ENCODE measurements at places on chromosomes 5 and 9.
A peak's percentile ranks its signal among the peaks of the same experiment; 100 is the strongest.

DNA sequence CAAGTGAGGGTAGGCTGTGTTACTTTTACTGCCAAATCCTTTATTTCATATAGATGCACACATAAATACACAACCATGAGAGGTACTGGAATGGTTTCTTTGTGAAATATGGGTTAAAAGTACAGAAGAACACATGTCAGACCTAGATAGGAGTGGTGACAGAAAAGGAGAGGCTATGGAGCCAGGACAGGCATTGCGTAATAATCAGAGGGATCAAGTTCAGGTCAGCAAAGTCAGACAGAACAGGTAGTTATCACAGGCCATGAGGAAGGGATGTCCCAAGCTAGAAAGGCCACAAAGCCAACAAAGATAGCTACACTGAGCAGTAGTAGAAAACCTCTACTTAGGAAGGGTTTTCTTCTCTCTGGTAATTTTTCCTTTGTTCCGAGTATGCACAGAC lies 272.6 kb downstream of the KCNN2 start:
- DNase-seq: no peak

- no peak for DNase-seq
Observed at GRCh38 chr9:121556580-121556979, 56.9 kb upstream of the GGTA1 start.

- no peak for DNase-seq
Observed at GRCh38 chr5:73280821-73281746, 108.1 kb downstream of the TMEM174 start.

DNA sequence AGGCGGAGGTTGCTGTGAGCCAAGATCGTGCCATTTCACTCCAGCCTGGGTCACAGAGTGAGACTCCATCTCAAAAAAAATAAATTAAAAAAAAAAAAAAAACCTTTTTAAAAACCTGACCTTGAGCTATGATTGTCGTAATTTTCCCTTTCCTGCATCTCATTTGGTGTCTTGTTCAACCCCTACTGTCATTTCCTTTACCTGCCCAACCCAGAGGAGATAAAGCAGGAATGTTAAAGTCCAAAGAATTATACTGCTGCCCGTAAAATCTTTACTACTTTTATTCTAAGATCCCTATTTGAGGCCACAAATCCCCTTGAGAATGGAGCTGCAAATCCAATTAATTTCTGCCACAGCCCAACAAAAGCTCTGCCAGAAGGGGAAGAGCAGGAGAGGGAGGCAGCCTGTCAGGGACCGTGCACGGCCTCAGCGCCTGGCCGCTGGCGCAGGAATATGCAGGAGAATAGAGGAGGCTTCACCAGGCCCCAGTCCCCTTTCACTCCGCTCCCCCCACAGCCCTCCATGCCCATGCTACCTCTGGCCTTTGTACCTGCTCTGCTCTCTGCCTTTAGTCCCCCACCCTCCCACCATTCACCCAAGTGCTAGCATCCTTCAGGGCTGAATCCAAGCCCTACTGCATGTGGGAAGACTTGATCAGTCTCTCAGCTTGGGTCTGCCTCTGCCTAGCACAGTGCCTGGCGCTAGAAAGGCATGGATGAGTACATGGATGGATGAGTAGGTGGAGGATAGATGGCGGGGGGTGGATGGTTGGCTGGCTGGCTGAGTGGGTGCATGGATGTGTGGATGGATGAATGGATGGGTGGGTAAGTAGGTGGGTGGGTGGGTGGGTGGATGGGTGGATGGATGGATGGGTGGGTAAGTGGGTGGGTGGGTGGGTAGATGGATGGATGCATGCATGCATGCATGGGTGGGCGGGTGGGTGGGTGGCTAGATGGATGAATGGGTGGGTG lies 99.8 kb upstream of the SARDH start:
- no peak for DNase-seq

GRCh38 chr9:129594632-129595031 lies 26.3 kb downstream of the C9orf50 start:
- no peak for DNase-seq

GRCh38 chr5:159933531-159934485 lies 17.5 kb downstream of the ADRA1B start:
- DNase-seq: no peak

DNA sequence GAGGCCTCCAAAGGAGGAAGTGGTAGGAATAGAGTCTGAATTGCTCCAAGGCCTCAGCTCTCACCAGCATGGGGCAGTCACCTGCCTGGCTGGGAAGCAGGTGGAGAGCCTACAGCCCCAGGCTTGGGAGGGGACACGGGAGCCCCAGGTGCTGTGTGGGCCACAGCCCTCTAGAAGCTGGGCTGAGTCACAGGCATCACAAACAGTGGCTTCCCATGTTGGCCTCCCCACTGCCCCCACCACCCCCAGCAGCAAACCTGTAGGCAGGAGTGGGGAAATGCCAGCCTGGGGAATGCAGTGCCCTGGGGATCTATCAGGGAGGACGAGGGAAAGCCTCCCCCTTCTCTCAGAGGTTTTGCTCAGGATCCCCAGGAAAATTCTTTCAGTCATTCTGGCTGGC lies 309.6 kb downstream of the SLIT3 start:
- DNase-seq: no peak

DNA sequence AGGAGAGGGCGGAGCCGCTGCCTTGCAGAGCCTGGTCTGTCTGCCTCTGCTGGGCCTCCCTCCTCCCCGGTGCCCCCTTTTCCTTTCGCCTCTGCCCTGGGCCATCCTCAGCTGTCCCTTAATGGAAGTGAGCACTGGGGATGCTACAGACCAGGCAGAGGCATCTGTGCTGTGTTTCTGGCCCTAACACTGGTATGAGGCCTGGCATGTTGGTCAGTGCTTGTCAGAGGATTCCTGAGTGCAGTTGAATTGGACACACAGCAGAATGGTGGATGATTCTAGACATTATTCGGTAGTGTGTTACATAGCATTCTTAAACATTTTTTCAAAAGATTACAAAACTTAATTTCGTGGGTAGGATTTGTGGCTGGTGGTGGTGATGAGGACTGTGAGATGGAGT lies 88.6 kb downstream of the EHMT1 start:
- DNase-seq: no peak

- DNase-seq: no peak
Observed at GRCh38 chr5:329768-330167, 8.3 kb downstream of the AHRR start.

- no peak for DNase-seq
Observed at GRCh38 chr9:86753836-86754235, 193.5 kb downstream of the GAS1 start.

- DNase-seq: no peak
Observed at GRCh38 chr5:149782018-149782894, 52.1 kb downstream of the PPARGC1B start.

DNA sequence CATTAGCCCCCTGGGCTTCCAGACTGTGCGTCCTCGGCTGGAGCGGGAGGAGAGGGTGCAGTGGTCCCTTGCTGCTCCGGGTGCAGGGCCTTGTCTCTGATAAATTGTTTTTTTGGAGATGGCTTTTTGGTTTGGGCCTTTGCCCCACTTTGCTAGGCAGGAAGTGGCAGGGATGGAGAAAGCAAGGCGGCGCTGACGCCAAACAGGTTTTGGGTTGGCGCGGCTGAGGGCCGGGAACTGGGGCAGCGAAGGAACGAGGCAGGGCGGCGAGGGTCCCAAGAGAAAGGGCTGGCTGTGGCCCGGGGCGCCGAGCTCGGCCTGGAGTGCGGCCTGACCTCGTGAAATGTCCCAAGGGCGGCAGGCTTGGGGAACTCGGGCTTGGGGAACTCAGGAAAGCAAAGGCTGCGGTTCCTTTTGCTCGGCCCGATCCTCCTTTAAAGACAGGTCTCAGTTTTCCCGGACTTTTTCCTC lies 4.1 kb downstream of the LHX2 start:
- no peak for DNase-seq

DNA sequence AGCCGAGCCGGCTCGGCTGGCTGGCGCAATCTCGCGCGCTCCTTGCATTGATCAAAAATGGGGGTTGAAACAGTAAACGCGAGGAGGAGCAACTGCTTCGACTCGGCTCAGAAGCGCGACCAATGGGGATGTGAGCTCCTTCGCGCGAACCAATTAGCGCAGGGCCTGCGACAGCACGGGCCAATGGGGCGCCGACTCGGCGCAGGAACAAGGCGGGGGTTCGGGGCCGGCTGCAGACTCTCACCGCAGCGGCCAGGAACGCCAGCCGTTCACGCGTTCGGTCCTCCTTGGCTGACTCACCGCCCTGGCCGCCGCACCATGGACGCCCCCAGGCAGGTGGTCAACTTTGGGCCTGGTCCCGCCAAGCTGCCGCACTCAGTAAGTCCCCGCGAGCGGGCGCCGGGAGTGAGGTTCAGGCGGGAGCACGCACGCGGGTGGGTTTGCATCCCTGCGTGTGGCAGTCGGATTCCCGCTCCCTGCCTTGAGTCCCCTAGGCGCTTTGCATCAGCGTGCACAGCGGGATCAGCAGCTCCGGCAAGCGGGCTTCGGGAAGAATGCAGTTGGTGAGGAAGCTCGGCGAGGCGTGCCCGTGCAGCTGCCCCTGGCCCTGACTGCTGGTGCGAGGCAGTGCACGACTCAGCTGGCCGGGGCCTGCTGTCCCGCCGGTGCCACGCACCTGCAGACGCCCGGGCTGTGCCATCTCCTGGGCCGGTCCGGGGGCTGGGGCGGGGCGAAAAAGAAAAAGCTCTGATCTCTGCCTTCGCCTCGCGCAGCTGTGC lies at the start of gene PSAT1:
Gene PSAT1 (plus strand): TSS at position 233 of the 779 bp plus-strand sequence. CDS start 86 bp downstream, at position 319.
- peak; percentile 98 for DNase-seq

DNA sequence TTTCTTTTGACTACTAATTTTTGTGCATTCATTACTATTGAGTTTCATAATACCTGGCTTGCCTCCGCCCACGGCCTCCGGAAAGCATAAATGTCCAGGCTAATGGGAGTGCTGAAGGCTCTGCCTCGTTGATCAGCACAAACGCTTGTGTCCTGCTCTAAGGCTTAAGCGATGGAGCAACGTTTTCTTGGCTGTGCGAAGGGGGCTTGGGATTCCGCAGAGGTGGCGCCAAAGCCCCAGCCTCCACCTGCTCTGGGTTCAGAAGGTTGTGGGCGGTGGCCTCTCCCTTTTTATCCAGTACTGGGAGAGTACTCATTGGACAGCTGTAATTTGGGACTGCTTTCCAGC lies 19.7 kb downstream of the ANXA2R start:
- DNase-seq: peak; percentile 29

DNA sequence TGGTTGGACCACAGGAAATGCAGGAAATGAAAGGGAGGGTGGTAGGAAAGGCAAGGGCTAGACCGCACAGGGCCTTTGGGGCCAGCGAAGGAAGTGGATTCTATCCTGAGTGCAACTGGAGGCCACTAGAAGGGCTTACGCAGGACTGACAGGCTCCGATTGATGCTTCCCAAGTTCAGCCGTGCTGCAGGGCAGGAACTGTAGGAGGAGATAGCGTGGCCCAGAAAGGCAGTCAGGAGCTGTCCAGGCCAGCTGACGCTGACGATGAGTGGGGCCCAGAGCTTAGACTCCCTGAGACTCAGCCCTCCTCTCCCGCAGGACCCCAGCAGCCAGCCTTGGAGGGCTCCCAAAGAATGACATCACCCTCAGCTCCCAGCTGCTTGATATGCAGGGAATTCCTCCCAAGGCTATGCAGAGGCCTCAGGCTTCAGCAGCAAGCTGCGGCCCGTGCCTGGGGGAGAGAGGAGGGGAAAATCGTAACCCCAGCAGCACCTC lies 48.8 kb downstream of the KCNIP1 start:
- DNase-seq: no peak

GRCh38 chr5:161150441-161150988 lies 298.5 kb upstream of the ATP10B start:
- DNase-seq: no peak

DNA sequence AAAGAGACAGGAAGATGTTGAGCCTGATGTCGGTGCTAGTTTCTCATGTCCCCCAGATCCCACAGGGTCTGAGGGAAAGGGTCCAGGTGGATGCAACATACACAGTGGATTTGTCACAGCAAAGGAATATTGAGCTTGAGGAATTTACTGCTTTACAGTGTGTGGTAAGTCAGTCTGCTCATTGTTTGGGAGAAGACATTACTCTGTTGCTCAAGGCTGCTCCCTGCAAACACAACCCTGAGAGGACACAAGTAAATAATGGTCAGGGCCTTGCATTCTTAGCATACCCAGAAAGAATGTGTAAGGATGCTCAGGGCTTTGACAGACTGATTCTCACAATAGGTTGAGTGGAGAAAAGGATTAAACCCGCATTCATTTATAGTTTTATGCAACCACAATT lies 7.3 kb upstream of the MAN2A1 start:
- DNase-seq: no peak

DNA sequence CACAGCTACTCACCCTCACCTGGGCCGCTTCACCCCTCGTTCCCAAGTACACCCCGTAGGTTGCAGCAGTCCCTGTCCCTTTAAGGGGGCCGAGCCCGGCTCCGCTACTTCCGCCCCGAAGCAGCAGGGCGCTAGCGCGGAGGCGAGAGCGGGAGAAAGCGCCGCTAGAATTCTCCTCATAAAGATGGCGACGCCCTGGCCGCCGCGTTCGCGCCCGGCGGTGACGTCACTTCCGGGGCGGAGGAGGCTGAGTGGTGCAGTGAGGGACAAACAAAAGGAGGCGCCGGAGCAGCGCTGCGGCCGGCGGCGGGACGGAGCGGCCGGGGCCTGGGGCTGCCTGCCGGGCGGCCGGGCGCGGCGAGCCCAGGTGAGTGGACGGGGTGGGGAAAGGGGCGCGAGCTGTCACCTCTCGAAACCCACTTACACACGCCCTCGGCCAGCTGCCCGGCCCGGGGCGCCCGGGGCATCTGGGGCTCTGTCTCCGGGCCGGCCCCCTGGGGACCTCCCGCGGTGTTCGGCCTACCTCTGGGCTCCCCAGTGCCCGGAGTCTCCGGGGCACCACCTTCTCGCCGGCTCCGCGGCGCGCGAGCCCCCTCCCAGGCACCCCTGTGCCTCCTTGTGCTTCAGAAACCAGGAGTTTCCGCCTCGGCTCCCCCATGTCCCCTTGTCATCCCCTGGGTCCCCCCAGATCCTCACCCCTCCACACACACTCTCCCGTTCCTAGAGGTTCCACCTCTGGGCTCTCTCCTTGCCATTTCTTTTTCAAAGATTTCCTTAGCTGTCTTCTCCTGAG lies at the start of the genes KYAT1 and LRRC8A:
Gene KYAT1 (minus strand): TSS at position 67 of the 793 bp plus-strand sequence. CDS start 36,545 bp downstream, outside the sequence.
Gene LRRC8A (plus strand): TSS at position 250 of the 793 bp plus-strand sequence. CDS start 25,032 bp downstream, outside the sequence.
- peak; percentile 99 for DNase-seq

GRCh38 chr9:114185570-114186490 lies 30.5 kb downstream of the COL27A1 start:
- no peak for DNase-seq

DNA sequence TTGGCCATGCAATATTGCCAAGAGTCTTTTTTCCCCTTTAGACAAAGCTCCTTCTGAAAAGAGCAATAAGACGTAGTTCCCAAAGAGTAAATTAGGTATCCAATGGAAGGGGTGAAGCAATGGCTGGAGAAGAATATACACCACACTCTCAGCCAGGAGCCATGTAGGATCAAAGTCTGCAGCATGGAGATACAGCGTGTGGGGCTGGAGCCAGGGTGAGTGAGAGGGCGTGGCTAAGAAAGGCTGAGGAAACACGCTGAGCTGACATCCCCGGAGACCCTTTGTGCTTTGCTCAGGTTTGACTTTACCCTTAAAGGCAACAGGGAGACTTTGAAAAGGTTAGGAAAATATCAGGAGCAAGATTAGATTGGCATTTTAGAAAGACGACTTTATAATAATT lies 87.1 kb upstream of the ELL2 start:
- DNase-seq: no peak

Data from OCI-LY7 (cell line).